ENCODE measurements at places on chromosomes 5 and 9. TPM values are rescaled to one million over a fixed set of nuclear protein-coding genes. Genes with fewer than 3 reads are reported as not detected.

LCN10 gene
- total RNA-seq, result 1.3 TPM

DNA sequence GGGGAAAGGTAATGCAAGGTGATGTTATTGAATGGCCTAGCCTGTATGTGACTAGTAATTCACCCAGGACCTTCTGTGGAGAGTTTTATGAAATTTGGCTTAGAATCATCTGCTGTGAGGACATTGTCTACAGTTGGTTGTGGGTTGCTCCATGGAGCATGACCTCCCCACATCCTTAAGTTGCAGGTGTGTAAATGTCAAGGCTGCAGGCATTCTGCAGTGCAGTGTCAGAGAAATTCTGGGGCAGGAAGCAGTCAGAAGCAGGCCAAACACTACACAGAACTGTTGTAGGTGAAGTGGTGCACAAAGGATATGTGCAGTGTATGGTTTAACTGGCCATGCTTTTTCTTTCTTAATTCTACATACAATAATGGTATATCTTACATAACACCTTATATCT lies 588.3 kb downstream of the EBF1 start:
- ATAC-seq, result peak; percentile 68

DNA sequence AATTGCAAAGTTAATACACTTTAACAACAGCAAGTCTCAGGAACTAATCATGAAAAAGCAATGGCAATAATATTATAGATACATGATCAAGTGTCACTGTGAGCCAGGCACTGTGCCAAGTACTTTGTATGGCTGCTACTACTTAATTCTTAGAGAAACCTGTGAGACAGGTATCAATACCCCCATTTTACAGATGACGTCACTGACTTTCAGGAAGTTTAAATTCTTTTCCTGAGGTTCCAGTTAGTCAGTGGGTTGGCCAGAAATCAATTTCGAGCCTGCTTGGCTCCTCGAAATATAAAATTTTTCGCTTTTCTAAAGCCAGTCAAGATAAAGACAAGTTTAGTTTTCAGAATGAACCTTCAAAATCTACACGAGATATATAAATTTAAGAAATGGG lies 130.3 kb downstream of the SLC12A2 start:
- ATAC-seq, result no peak

DNA sequence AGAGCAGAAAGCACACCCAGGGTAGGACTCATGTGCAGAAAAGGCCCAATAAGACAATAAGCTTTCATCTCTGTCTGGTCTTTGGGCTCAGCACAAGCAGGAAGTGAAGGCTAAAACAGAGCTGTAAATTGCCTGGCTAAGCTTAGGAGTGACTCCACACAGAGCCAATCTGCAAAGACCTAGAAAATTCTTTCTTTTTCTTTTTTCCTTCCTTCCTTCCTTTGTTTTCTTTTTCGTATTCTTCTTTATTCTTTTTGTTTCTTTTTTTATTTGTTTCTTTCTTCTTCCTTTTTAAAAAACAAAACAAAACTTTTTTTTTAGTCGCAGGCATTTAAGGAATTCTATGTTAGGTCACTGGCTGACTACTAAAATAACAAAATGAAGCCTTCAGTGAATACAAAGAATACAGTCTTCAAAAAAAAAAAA lies 12.2 kb downstream of the SLC35A4 start:
- peak; percentile 55 for ATAC-seq
